SHP77 treated with DMSO at 0.1 percent for 48 hours (cell line): ENCODE measurements at places on chromosomes 7 and 10.

DNA sequence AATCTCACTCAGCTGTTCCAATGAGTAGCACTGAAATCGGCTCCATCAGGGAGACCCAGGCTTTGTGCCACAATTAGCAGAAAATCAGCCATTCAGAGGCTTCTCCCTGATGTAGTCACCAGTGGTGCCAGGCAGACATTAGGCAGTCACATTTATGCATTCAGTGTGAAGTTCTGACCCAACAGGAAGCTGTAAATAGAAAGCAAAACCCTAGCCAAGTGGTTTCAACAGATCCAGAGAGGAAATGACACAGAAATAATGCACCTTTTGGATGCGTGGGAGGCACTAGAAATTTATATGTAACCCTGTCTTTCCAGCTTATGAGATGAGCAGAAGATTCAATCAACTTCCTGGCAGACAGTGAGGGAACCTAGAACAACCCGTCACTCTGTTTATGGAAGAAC lies 186.4 kb downstream of the PDE1C start:
- DNase-seq, result no peak

GRCh38 chr7:5441840-5442503 lies 18.3 kb upstream of the TNRC18 start:
- DNase-seq, result no peak

GRCh38 chr10:89167915-89168314 lies 39.2 kb downstream of the CH25H start:
- no peak for DNase-seq

GRCh38 chr10:3935141-3935540 lies 150.1 kb upstream of the KLF6 start:
- DNase-seq, result no peak

- no peak for DNase-seq
Observed at GRCh38 chr10:124619195-124619594, 125.0 kb downstream of the FAM53B start.
